Right renal cortex interstitium (tissue), 3 donors: ENCODE measurements at places on chromosomes 1 and 21.

DNA sequence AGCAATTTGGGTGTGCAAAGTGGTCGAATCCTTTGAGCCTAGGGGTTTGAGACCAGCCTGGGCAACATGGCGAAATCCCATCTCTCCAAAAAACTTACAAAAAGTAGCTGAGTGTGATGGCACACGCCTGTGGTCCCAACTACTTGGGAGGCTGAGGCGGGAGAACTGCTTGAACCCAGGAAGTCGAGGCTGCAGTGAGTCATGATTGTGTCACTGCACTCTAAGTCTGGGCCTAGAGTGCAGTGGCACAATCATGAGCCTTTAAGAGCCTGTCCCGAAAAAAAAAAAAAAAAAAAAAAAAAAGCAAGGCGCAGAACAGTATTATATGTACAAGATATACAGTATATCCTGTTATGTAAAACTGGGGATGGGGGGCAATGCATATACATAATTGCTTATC lies 25.1 kb upstream of the HTR1D start:
- no peak for DNase-seq

- no peak for DNase-seq
Observed at GRCh38 chr1:88544195-88544594, 139.9 kb upstream of the PKN2 start.

DNA sequence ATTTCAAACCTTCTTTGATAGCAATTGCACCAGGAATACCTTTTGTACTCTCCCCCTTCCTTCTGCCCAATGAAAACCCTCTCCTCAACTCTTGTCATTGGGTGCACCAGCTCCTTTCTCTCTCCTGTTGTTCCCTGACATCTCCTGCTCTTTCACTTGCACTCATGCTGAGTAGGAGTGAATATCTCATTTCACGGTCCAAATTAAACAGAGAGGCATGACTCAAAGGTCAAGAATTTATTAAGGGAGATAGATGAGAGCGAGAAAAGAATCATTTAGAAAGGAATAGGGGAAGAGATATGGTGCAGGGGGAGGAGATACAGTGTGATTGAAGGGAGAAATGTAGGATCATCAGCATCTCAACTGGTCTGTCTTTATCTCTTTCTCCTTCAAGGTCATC lies 22.1 kb downstream of the AIM2 start:
- DNase-seq, result no peak

DNA sequence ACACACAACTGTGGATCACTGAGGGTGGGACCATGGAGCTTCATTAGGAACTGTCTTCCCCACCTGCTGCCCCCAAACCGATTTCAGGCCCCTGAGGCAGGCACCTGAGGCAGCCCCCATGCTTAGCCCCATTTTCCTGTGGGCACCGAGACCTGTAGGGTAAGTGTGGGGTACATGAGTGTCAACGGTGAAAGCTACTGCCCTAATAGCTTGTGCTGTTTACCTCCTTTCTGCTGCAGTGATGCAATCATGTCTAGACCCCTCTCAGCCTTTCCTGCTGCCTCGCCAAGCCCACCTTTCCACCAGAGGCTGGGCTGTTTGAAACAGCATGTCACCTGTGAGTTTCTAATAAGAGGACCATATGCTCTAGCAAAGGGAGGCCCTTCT lies 53.0 kb downstream of the NFASC start:
- no peak for DNase-seq
